ENCODE measurements at places on chromosomes 2 and 18.

DNA sequence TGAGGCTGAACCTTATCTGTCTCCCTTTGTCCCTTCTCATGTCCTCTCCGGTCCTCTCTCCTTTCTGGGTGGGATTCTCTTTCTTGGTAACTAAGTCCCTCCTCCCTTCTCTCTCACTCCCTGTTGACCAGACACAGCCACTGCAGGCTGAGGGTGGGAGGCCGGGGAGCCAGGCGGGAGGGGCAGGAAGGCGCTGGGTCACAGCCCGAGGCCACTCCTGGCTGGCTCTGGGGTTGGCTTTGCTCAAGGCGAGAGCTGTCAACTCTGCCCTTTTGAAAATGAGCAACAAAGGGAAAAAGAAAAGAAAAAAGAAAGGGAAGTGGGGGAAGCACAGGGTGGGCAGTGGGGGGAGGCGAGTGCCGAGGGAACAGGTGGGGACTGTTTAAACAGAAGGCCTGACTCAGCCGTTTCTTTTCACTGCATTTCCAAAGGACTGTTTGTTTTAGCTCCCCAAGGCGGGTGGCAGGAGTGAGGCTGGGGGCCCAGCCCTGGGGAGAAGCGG is 70.5 kb upstream of the IGFBP5 start:
- DNase-seq: no peak

DNA sequence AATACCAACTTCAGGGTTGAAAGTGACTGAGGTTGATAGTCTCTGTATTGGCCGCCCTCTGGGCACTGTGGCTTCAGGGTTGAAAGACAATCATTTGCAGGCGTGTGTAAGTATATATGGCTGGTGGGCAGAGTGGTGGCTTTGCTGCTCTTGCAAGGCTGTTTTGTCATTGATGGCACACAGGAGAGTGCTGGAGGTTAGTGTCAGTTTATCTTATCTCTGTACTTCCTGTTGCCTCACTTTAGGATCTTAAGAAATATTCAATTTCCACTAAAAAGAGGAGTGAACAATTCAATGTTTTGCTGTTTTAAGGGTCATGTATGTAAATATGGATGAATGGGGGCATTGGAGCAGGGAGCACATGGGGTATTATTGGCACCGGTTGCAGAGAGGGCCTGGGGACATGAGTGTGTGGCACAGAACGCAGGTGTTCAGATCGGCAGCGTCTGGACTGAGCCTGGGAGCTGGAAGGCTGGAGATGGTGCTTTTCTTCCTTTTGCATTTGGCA is 51.5 kb downstream of the NCK2 start:
- no peak for DNase-seq

GRCh38 chr2:197925204-197925603 is 120.8 kb downstream of the PLCL1 start:
- no peak for DNase-seq

DNA sequence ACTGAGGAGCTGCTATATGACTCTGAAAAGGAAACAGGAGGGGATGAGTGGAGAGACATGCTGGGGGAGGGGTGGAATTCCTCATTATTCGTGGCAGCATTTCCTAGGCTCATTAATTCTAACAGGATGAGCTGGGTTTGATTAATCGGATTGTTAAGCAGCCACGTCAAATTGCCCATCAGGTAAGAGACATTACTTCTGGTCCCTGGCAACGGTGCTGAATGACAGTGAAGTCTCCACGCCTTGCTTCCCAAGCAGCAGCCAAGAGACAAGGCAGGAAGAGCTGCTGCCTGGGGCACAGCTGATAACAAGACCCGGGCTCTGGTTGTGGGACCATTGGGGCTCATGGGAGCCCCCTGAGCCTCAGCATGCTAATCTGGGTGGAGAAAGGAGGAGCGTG is 86.6 kb downstream of the MARCHF4 start:
- no peak for DNase-seq

GRCh38 chr2:139217641-139218040 is 437.5 kb upstream of the NXPH2 start:
- no peak for DNase-seq

GRCh38 chr18:3513481-3513880 is 63.5 kb downstream of the TGIF1 start:
- DNase-seq: no peak

- no peak for DNase-seq
Observed at GRCh38 chr2:17051538-17051937, 385.9 kb upstream of the CYRIA start.

GRCh38 chr18:54883816-54884604 is 55.7 kb downstream of the RAB27B start:
- DNase-seq: no peak

GRCh38 chr2:71223767-71224333 is 3.1 kb downstream of the PAIP2B start:
- DNase-seq: no peak

- DNase-seq: no peak
Observed at GRCh38 chr2:213500881-213501280, 216.6 kb downstream of the SPAG16 start.

- no peak for DNase-seq
Observed at GRCh38 chr2:172462849-172463381, 35.5 kb downstream of the ITGA6 start.

DNA sequence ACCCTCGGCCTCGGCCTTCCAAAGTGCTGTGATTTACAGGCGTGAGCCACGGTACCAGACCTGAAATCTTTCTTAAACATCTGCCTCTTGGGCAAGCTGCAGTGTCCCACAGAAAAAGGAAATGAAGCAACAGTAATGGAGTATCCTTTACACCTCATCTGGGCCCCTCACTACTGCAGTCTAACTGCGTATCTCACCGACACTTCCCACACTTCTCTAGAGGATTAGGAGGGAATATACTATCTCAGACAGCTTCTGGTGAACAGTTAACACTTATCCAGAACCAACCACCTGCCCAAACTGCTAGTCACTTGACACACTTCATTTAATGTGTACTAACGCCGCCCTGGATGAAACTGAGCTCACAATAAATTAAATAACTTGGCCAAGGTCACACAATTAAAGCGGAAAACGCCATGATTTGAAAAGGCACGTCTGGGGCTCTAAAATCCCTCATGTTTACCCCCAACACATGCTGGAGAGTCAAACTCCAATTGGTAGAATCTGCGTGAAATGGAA is 993 bp downstream of the COX7A2L start:
- no peak for DNase-seq

DNA sequence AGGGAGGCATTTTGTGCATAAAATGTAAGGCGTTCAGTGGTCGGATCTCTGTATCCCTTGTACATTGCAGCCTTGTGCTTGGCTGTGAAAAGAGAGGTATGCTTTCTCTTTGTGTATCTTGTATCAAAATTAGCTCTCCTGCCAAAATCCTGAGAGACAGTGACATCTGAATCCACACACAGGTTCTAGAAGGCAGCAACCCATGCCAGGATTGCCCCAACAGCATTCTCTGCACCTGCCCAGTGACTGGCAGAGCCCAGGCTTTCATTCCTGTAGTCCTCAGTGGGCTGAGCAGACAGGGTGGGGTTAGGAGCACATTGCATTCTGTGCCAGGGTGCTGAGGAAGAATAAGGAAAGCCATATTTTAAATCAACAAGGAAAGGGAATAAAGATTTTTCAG is 740.3 kb upstream of the RAB6C start:
- no peak for DNase-seq

DNA sequence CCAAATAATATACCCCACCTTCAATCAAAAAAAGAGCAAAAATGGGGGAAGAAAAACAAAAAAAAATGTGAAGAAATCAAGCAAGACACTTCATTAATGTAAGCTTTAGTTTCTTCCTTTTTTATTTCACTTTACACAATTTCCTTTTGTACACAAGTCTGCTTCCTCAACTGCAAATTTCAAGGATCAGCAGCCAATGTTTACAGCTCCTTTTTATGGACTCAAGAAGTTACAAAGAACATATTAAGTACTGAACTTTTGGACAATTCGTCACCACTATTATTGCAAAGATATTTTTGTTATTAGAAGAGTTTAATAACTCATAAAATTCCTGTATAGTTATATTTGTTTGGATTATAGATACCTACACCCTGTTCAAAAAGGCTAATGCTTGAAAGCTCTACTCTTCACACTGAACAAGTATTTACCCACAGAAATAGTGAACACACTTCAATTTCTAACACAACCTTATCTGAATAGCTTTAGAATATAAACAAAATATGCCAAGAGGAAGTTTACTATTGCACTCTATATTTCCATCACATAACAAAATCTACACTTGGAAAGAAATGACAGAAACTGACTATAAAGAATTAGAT is 658.7 kb upstream of the CNTNAP5 start:
- DNase-seq: no peak

DNA sequence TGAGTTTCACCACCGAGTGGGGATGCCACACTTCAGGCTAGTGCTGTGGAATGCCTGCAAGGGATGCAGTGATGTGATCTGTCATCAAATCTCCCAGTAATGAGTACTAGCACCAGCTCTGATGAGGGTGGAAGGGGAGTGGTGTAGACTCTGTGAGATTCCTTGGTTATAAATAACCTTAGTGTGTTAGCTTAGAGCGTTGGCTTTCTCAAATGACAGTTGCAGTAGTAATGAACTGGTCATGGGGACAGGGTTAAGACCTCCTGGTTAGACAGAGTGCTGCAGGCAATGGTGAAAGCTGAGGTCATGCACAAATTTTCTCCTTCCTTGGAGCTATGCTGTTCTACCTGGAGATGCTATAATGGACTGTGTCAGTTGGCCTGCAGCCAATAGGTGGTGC is 1063.4 kb upstream of the CRIM1 start:
- DNase-seq: no peak

DNA sequence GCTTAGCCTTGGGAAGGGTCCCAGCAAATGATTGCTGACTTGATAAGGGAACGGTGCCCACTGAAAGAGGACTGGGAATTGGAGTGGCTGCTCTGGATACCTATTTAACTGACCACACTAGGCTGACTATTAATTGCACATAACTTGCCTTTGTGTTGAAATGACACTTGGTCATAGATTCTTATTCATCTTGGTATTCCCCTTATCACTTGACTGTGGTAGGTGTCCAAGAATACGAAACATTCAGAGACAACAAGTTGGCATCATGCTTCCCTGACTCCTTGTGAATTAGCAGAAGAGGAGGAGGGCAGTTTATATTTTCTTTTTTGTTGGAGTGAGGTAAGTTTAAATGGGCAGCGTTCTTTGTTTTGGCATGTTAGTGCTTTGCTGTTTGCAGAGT is 13.4 kb downstream of the FMNL2 start:
- DNase-seq: no peak

DNA sequence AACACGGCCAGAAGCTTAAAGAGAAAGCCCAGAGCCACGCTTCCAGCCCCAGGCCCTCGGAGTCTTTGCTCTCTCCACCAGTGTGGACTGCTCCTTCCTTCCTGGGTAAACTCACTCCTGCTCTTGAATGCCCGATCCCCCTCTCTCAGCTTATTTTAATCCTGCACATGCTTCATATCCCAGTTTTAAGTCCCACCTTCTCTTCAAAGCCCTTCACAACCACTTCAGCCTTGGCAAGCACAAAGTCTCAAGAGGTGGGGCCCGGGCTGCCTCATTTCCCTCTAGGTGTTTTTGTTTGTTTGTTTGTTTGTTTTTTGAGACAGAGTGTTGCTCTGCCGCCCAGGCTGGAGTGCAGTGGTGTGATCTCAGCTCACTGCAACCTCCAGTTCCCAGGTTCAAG is 21.6 kb upstream of the CREG2 start:
- DNase-seq: no peak

GRCh38 chr2:166373951-166374350 is 1.8 kb downstream of the SCN9A start:
- DNase-seq: no peak

- peak; percentile 1 for DNase-seq
Observed at GRCh38 chr2:68594674-68595492, 48.5 kb upstream of the PROKR1 start.
